ENCODE measurements at places on chromosomes 7 and 10. TPM values are rescaled to one million over a fixed set of nuclear protein-coding genes. Genes with fewer than 3 reads are reported as not detected.

Gene KMT2C
- 112 TPM for total RNA-seq

Gene PIP
- not detected for total RNA-seq

Gene CAV2
- total RNA-seq = not detected

Gene AMPH
- not detected for total RNA-seq

Gene TMEM273
- 6.7 TPM for total RNA-seq

GRCh38 chr7:22445140-22445743 lies 54.7 kb downstream of the STEAP1B start:
- no peak for DNase-seq
- peaks cover 3% of the 10 kb centered on the region for H3K36me3 ChIP-seq
- H3K4me3 ChIP-seq = peak overlapping the region; percentile 60
- H3K27ac ChIP-seq = peak overlapping the region; percentile 87

- H3K4me3 ChIP-seq = peak within 1 kb of the TSS; percentile 88
Measured at GRCh38 chr10:22320591-22321155, at the start of gene BMI1. TSS of gene BMI1 (plus strand) at chr10:22321099. CDS start at chr10:22326450, 5,351 bp downstream.

DNA sequence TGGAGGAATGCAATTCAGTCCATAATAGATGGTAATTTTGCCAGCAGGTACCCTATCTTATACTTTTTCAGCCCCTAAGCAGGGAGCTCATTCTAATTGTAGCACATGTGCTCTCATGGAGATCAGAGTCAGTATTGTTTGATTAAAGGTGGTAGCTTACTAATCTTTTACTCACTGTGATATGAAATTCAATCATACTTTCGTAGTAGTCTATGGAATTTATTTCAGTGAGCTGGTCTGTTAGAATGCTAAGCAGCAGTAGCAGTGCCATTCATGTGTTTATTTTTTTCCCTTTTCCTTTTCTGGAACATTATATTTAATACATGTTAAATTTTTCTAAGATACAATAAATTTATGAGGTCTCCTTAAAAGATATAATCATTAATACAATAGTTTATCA lies 109.0 kb downstream of the ST7 start:
- H3K36me3 ChIP-seq = no peaks in the 10 kb centered on the region
- no peak overlapping the region for H3K27ac ChIP-seq
- no peak overlapping the region for H3K4me3 ChIP-seq

DNA sequence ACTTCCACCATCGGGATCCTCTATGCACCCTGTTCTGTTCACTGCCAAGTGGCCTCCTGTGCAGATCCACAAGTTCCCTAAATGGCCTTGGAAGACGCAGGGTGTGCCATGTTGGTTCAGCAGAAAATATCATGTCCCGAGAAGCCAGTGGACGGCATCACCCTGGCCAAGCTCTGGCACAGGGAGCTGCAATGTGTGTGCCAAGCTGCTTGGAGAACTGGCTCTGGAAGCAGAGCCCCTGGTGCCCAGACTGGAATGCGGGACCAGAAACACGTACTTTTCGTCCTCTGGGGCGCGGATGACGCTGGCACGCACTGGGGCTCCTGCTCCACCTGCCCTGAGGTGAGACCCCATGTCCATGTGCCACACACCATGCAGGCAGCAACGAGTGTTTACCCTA lies 124.7 kb upstream of the CARD11 start:
- no peak overlapping the region for H3K4me3 ChIP-seq
- H3K4me1 ChIP-seq = no peaks in the 10 kb centered on the region
- peaks cover 20% of the 10 kb centered on the region for H3K27me3 ChIP-seq
- no peak for DNase-seq
- no peak overlapping the region for H3K27ac ChIP-seq

- peaks cover 2% of the 10 kb centered on the region for H3K36me3 ChIP-seq
Measured at GRCh38 chr7:30396389-30396788, 82.2 kb downstream of the NOD1 start.

DNA sequence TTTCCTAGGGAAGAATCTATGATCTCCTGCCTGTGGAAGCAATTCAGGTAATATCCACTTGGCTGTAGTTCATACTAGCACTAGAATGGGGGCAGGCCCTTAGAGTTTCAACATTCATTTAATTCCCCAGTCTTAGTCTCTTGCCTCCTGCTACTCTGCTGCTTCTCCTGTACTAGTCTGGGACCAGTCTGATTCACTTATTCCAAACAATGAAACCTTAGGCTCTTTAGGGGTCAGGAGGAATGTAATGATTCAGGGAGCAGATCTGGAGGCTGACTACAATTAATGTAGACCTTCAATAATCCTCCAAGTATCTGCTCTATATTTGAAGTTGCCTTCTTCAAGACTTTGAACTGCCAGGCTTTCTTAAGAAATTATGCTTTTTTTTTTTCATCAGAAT lies 101.8 kb downstream of the GNAT3 start:
- no peaks in the 10 kb centered on the region for H3K27me3 ChIP-seq
- H3K4me1 ChIP-seq = no peaks in the 10 kb centered on the region

DNA sequence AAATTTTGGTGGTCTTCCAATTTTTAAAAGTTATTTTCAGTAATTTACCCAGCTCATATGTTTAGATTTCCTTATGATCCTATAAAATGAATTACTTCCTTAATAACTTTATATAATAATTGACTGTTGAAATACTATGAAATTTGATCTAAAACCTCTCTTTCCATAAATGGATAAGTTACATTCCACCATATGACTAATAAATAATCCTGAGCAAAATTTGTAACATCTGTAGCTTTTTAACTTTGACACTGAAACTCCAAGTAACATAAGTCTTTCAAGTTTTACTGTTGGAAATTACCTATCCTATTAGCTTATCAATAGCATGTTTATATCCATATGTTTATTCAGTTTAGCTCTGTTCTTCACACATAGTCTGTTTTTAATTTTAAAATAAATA lies 85.3 kb downstream of the HECTD2 start:
- no peaks in the 10 kb centered on the region for H3K4me1 ChIP-seq
- H3K27ac ChIP-seq = no peak overlapping the region
- H3K4me3 ChIP-seq = no peak overlapping the region
- DNase-seq = no peak
- no peaks in the 10 kb centered on the region for H3K27me3 ChIP-seq
- peaks cover 7% of the 10 kb centered on the region for H3K36me3 ChIP-seq
